ENCODE measurements at places on chromosomes 3 and 15. TPM values are rescaled to one million over a fixed set of nuclear protein-coding genes. Genes with fewer than 3 reads are reported as not detected.

Gene PTPRG
- 100 TPM for total RNA-seq

DNA sequence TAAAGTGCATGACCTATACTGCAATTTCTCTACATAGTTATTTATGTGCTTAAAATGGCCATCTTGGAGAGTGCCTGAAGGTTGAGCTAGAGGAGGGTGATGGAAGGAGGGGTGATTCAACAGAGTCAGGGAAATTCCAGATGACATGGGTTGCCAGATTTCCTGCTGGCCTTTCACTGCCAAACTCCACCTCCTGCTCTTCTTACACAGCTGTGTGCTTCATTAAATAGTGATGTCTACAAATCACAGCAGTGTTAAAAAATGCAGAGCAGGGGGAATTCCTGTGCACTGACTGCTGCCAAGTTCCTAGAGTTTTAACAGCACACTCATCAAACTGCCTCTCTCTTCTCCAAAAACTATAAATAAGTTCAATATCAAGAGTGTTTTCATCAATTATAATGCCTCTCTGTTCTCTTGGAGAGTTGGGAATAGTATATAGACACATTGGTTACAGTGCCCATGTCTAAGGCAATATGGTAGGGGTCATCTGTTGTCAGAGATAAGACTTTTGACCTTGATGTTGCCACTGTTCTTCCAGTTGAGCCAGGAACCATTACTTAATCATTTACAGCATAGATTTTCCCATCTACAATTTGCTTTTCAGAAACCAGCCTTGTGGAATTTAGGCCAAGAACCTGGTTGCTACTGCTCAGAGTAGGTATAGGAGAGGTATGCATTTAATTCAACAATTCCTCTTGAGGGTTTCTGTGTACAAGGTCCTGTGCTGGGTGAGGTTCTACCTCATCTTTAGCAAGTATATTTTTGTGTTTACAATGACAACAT is 79.6 kb downstream of the TP63 start:
- no peak for DNase-seq

- no peak for DNase-seq
Observed at GRCh38 chr3:172546105-172546504, 22.9 kb upstream of the TNFSF10 start.

Gene MYO5C
- 12.8 TPM for total RNA-seq

GRCh38 chr3:122255757-122256439 is 69.2 kb upstream of the CSTA start:
- DNase-seq, result no peak

- no peak for DNase-seq
Observed at GRCh38 chr3:141086188-141086587, 35.0 kb downstream of the SPSB4 start.

DNA sequence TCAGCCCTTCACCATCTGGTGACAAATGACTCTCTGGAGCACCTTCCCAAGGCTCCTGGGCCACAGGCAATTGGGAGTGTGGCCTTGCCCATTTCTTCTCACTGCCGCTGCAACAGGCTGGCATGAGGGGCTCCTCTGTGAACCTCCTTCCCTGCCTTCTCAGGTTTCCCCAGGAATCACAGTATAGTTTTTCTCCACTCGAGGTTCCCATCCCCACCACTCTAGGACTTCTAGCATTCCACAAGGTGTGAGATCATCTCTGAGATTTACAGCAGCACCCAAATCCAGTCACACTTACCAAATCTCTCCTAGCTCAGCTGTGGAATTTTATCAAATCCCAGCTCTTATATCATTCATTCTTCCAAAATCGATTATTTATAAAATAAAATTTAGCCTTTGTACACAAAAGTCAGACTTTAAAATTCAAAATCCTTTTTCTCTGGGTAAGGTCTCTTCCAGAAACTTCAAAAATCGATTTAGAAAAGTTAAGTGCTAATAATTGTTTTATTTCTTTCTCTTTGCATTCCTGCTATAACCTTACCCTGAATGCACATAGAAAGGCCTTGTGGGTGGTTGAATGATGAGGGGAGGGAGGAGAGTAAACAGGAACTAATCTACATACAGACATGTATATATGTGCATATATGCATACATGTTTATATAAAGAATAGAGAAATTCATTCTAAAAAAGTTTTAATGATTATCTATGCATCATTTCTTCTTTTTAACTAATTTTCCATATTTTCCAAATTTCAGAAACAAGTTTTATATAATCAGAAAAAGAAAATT is 18.9 kb upstream of the ATP13A4 start:
- DNase-seq, result no peak

DNA sequence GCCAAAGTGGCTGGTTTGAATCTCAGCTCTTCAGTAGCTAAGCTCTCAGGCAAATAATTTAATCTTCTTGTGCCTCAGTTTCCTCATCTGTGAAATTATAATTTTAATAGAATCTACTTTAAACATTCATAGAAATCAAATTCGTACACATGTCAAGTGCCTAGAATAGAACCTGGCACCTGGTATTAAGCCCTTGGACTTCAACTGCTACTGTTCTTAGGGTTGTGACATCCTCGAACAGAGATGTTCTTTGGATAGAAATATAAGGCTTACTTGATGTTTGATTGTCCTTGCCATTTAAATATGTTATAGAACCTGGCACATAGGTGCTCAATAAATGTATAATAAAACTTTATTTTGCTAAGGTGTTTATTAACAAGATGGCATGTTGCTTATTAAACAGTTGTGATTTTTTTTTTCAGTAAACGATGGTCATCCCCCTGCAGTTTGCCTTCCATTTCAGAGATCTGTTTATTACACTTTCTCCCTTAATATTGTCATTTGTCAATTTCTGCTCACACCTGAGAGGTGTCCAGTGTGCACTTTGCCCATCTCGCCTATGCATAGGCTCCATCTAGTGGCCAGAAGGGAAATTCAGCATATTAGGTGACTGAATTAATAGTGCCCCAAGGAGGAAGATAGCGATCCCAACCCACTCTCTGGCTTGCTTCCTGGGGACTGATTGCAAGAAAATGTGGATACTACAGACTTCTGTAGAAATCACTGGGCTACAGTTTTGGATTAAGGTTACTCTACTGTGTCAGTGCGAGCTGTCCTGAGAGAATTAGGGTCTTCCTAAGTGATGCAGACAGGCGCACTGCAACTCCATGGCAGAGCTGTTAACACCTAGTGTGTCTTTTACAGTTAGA is 10.7 kb downstream of the IGF1R start:
- DNase-seq, result no peak

Gene COLQ
- 1.3 TPM for total RNA-seq

DNA sequence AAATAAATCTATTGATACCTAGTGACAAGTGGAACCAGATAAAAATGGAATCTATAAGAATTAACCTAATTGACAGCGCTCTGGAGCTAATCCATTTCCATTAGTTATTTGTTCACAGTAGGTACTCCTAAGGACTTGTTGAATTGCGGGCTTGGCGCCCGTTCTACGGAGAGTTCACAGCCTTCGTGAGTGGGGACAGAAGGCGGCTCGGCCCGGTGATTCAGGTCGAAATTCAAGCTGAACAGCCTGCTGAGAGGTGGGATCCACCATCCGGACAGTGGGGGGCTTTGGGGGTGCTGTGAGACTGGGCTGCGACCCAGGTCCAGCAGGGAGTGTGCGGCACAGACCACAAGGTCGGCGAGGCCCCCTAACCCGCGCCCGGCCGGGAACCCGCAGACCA is 779 bp upstream of the CTNNB1 start:
- no peak for DNase-seq

GRCh38 chr15:99424978-99425656 is 140.7 kb upstream of the MEF2A start:
- DNase-seq, result peak; percentile 21

DNA sequence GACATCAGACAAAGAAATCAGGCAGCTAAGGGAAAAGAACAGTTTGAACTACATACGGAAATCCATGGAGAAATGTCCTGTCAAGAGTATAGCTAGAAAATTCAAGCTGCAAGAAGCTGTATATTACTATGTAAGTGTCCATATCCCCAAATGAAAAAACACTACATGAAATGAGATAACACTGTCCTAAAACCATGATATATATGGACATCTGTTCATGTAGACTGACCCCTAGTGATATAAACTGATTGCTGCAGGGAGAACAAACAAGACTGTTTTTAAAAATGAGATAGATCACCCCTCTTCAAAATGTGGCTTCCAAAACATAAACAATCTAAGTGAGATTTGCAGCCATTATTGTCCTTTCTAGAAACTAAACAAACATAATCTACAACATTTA is 985.6 kb downstream of the EPHA3 start:
- no peak for DNase-seq

Gene PPM1M
- 21.0 TPM for total RNA-seq

Gene IL17RB
- not detected for total RNA-seq

Gene ARPIN
- 14.9 TPM for total RNA-seq

DNA sequence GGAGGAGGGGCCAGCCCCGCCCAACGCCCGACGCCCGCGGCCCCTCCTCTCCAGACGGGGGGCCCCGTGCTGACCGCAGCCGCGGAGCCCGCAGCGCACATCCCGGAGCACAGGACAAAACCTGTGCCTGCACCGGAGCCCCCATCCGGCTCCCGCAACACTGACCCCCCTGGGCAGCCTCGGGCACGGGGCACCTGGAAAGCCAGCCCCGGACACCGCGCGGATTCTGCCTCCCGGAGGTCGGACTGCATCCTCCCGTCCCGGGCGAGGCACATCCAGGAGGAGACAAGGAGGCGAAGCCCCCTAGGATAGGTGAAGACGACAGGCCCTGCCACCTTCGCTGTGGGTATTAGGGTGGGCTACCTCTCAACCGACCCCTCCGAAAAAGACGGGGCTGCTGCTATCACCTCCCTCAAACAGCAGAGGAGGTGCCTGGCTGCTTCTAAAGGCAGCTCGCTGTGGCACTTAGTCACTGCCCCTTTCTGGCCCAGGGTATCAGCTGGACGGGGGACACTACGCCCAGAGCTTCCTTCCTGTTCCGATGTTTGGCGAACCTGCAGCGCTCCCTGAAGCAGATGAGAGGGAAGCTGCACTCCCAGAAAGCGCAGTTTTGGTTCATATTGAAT is 10.6 kb downstream of the XXYLT1 start:
- DNase-seq, result no peak

Gene CILP
- 116 TPM for total RNA-seq

Gene PLA1A
- 6.8 TPM for total RNA-seq
